ENCODE measurements at places on chromosomes 5 and 9.

- no peak for DNase-seq
Observed at GRCh38 chr9:69060766-69061165, 25.2 kb downstream of the FXN start.

- no peak for DNase-seq
Observed at GRCh38 chr9:101119206-101119819, 90.8 kb downstream of the PLPPR1 start.

GRCh38 chr5:175347027-175347426 is 97.0 kb downstream of the DRD1 start:
- no peak for DNase-seq

DNA sequence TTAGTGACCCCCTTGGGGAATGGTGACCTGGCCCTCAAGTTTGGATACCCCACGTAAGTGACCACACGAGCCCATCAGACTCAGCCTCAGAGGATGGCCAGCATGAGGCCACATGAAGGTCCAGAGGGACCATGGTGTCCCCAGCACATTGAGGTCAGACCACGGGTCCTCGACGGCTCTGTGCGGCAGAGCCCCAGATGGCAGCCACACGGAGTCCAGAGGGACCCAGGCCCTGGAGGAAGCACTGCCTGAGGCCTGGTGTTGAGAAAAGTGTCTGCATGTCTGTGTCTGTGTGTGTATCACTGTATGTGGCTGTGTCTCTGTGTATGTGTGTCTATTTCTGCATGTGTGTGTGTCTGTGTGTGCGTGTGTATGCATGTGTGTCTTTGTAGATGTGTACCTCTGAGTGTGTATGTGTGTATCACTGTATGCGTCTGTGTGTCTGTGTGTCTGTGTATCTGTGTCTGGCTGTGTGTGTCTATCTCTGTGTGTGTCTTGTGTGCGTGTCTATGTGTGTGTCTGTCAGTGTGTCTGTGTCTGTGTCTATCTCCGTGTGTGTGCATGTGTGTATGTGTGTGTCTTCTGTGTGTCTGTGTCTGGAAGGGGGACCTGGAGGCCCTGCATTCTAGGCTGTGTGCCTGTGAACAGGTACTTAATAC is 992 bp downstream of the LCNL1 start:
- no peak for DNase-seq

DNA sequence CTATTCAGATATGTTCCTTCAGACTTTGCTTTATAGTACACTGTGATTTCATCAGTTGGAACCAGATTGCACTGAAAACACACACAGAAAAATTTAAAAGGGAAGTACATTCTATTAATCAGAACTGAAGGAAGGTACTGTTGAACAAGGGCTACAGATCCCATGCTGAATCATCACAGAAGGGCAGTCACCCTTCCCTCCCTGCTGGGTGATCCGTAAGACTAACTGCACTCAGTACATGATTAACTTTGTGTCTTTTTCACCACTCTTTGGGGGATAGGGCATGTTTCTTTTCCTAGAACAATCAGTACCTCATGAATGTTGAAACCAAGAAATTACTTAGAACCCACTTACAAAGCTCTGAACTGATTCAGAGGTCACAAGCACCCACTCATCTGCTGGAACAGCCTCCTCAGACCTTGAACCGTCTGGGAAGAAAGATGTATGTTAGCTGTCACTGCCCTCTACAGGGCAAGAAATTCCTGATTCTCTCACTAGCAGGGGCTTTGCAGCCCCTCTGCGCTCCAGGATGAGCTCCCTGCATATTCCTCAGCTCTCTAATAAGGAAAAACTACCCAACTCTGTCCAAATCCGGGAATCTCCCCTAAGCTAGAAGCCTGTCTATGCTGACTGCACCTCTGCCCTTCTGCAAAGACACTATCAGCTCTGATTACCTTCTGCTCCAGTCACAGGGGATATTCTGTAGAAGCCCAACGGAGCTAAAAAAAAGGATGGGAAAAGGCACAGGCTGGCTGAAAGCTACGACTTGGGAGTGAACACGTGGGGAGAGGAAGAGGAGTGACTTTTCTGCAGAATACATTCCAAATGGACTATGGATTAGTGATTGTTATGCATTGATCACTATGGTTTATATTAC is 51.0 kb downstream of the IARS1 start:
- no peak for DNase-seq

DNA sequence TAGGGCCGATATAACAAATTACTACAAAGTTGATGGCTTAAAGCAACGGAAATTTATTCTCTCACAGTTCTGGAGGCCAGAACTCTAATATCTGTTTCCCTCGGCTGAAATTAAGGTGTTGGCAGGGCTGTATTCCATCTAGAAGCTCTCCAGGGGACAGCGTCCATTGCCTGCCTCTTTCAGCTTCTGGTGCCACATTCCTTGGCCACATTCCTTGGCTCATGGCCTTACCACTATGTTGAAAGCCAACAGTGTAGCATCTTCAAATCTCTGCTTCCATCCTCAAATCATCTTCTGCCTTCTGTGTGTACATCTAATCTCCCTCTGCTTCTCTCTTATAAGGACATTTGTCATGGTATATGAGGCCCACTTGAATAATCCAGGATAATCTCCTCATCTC is 17.2 kb downstream of the FGF10 start:
- DNase-seq = no peak

DNA sequence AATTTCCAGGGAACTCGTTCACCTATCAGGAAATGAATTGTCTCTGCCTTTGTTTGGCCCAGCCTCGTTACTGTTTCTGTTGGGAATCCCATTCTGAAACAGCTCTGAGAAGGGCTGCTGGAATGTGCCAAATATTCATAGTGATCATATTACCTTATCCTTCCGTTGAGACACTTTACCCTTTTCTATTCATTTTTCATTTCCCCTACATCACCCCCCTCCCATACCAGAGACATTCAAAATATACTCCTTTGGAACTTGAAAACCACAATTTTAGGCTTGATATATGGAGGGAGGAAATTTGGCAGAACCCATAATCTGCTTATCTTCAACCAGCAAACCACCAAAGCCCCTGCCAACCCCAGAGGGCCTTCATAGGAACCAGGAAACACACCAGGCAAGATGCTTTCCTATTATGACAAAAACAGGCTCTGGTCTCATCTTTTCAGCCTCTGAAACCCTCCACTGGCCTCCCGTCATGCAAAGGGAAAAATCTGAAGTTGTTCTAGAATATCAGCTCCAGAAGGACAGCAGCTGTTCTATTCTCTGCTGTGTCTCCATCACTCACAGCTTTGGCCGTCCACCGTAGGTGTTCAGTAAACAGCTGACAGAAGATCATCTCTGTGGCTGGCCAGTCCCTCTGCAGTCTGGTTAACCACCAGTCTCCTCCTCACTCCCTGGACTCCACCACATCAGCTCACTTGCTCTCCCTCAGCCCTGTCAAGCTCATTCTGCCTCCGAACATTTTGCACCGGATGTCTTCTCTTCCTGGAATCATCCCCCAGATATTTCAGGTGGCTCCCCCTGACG is 217.2 kb upstream of the WWC1 start:
- DNase-seq = no peak

DNA sequence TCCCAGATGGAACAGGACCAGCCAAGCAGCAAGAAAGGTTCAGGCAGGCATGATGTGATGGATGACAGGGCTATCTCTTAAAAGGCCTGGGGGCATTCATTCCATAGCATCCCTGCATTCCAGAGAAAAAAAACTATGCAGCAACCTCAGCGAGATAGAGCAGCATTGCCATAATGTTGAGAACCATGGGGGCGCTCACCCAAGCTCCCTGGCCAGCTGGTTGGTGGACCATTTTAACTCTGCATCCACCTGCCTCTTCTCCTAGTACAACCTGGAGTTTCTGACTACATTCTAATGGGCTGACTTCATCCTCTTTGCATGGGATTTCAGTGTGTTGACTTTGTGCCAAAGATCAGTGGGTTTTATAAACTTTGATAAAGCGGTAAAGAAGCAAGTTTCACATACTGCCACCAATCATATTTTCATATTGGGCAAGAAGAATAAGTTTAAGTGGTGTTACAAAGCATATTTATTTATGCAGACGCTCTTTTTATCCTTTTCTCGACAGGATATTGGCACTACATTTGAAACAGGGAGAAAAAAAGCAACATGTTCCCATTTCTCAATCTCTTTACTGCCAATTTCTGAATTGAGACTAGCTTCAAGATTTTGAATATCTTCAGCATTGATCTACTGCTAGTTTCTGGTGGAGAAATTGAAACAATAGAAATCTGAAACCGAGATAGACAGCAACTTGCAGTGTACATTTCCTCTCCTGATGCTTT is 378.3 kb upstream of the WWC1 start:
- DNase-seq = no peak

DNA sequence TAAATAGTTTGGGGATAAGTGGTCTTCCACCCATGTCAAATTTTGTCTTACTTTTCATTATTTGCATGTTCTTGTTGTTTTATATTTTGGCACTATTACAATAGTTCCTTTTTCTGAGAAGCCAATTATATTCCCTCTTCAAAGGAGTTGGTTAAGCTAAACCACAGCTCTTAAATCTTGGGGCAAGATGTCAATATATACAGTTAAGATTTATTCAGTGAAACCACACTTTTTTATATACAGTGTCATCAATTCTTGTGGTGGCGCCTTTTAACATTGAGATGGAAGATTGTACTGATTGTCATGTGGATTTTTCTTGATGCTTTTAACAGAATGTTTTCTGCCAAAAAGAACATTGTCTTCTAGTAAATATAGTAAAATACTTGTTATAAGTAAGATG is 104.1 kb downstream of the MTREX start:
- no peak for DNase-seq

GRCh38 chr5:1063661-1064382 is 48.0 kb downstream of the SLC12A7 start:
- DNase-seq = no peak

DNA sequence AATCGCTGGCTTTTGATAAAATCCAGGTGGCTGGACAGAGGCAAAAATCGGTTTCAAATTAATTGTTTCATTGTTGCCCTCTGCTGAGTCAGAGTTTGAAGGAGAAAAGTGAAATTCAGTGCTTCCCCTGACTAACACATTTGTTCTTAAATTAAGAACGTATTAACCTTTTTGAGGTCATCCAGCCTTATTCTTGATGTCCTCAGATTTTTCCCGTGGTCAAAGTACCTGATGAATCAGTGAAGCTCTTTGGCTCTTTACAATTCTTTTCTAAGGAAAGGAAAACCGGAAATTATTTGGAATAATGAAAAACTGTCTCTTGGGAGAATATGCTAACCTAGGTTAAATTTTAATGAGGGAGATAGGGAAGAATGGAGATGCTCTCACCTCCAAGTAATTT is 21.6 kb downstream of the OSMR start:
- DNase-seq = no peak

DNA sequence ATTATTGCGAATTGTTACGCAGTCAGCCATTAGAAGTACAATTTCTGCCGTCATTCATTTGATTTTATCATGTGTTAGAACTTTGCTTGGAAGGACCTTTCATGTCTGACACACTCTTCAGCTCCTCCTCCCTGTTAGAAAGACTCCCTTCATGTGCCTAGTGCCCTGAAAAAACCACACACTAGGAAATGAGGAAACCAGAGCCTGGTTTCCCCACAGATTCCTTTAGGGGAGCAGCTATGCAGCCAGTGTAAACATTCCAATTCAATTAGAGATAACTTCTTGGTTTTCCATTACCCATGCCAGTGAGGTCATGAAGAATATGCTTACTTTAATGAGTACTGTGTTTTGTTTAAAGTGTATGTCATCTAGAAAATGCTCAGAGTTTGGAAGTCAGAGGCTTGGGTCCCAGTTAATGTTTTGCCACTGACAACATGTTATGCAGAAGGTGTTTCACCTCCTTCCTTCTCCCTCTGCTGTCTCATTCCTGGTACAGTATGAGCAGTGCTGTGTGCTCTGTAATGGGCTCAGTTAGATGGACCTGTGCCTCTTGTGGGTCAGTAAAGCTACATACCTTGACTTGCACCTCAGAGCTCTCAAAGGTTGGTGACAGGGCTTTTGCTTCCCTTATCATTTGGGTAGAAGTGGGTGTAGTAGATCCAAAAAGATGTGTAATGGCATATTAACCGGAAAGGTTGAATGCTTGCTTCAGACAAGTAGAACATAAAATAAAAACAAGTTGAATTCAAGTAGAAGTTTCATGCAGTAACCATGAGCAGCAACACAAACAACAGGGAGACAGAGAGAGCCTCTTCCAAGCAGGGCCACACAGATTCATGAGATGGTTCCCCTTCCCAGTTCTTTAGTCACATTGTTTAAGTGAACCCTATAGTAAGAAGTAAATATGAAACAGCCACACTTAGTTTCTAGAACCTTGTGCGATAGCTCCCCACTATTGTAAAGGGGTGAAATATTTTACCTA is 52.6 kb upstream of the TNFAIP8 start:
- no peak for DNase-seq

DNA sequence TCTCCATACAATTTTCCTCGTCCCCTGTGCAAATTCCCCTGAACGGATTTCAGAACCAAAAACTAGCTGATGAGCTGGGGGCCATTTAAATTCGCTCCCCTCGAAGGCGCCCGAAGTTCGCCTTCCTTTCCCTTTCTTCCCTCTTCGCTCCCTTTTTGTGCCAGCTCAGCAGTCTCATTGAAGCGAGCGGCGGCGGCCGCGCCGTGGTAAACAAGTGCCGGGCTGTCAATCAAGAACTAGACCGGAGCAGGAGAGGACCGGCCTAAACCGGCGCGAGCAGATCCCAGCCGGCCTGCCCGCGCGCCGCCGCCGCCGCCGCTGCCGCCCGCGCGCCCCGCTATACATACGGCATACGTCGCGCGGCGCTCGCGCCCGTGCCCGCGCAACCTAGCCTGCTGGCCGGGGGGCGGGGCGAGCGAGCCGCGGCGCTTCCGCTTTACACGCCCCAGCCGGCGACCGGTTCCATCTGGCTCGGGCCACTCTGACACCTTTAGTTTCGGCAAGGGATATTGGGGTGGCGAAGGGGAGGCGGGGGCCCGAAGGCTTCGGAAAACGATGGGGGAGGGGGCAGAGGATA is 3.1 kb downstream of the ARRDC3 start:
- DNase-seq = peak; percentile 91

- DNase-seq = no peak
Observed at GRCh38 chr9:31519424-31519823, 865.0 kb upstream of the ACO1 start.

DNA sequence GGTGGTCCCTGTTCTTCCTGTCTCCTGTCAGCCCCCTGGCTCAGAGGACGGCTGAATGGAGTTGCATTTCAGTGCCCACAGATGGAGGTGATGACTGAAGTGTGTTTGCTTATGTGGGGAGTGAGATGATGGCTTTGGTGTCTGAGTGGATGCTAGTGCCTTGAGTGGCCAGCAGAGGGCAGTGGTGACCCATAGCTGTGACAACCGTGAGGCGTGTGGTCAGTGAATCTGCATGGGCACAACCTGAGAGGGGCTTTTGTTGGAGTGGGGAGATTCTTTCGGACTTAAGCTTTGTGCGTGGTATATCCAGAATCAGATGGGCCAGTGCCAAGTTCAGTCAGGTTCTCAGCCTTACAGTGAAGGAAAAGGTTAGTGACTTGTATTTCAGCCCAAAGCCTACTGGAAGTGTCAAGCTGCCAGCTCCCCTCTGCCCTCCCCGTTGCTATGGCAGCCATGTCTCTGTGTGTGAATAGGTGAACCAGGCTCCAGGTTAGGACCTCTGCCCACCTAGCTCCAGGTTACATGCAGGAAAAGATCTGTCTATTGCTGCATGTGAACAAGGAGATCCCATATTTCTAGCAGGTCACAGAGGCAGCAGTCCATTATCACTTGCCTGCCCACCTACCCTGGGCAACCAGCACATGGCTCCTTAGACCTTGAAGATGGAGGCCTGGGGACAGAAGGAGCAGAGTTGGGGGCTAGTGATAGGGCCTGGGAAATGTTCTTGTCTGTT is 14.7 kb upstream of the CXXC5 start:
- peak; percentile 33 for DNase-seq
